Glomerular endothelial cell (primary cell): ENCODE measurements at places on chromosomes 5 and 9. TPM values are rescaled to one million over a fixed set of nuclear protein-coding genes. Genes with fewer than 3 reads are reported as not detected.

- no peak for DNase-seq
These were observed 184.2 kb downstream of the FSTL4 start for GRCh38 chr5:133428072-133428660.

GRCh38 chr9:81776834-81777233, 87.5 kb upstream of the TLE1 start:
- DNase-seq, result no peak

GRCh38 chr5:74499256-74500050, 141.1 kb downstream of the ENC1 start:
- DNase-seq, result no peak

GRCh38 chr5:11182441-11183080, 421.5 kb upstream of the DAP start:
- DNase-seq, result no peak

DNA sequence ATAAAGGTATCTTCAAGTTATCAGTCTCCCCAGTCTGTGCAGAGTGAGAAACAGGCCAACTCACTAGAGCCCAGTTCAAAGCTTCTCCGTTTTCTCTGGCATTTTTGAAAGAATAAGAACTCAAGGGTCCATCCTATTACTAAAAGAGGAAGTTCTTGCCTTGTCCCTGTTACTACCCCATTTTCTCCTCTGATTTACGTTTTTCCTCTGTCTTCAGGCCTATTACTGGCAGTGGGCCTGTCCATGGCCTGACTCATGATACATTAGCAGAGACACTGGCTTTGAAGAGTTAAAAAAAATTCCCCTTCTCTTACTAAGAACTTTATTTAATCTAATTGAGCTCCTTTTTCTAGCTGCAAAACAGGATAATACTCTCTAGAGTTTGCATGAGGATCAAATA, 624.0 kb upstream of the KLF4 start:
- DNase-seq, result no peak

DNA sequence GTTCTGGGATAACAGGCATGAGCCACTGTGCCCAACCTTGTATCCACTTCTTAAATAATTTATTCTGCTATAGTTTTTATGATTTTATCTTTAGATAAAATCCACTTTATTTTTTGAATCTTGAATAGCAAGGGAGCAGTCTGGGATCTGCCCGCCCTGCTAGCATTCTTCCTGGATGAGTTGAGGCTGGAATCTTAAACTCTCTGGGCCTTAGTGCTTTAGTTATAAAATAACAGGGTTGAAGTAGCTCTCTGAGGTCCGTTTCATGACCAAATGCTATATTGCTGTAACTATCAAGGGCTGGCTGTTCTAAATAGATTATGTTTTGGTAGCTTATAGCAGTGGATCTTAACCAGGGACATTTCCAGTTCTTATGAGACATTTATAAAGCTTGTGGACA, 20.8 kb downstream of the ACER2 start:
- DNase-seq, result no peak

- no peak for DNase-seq
These were observed 6.4 kb downstream of the CEMIP2 start for GRCh38 chr9:71761938-71762353.

DNA sequence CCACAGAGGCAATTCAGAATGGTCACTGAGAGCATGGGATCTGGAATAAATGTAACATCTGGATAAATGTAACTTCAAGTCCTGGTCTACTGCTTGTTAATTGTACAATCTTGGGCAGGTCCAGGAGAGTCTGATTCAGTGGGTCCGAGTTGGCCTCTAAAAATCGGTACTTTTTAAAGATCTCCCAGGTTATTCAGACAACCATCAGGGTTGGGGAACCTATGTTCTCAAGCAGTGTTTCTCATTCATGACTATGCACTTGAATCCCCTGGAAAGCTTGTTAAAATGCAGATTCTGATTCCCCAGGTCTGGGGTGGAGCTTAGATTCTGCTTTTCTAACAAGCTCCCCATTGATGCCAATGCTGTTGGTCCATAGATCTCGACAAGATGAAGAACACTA, 14.8 kb downstream of the ANXA1 start:
- no peak for DNase-seq

DNA sequence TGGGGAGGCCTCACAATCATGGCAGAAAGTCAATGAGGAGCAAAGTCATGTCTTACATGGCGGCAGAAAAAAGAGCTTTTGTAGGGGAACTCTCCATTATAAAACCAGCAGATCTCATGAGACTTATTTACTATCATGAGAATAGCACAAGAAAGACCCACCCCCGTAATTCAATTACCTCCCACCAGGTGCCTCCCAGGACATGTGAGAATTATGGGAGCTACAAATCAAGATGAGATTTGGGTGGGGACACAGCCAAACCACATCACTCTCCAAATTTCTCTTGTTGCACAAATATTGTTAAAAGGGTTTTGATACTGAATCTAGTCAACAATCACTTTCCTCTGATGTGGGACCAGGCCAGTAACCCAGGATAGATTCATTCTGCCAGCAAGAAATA, 1176.1 kb downstream of the CDH9 start:
- DNase-seq, result no peak

DNA sequence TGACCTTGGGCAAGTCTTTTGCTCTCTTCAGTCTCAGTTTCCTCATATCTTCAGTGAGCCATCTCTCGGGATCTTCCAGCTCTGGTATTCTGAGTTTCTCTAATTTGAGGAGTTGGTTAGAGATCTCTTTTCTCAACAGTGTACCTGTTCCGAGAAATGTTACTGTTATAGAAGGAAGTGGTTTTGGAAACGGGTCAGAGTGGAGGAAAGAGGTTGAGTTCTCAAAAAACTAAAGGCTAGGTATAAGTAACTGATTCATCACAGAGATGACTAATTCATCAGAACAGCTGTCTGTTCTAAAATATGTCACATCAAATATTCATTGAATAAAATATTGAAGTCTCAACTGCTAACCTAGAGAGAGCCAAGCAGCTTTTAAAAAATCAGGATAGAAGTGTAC, 106.6 kb downstream of the PALM2AKAP2 start:
- DNase-seq, result no peak

DNA sequence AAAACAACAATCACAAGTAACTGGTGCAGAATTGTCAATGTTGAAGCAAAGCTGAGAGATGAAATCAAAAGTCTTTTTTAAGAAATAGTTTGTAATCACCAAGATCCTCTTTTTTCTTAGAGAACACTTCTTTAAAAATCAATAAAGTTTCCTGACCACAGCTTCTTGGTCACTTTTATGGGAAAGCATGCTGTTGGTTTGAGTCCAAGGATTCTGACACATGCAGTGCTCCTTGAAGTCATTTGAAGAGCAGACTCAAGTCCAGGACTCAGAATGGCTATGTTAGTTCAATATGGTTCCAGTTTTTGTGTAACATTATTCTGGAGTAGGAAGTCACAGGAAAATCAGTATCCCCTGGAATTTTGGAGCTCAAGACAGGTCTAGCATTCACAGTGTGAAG, 480.6 kb downstream of the NR2F1-AS1 start:
- DNase-seq, result no peak

DNA sequence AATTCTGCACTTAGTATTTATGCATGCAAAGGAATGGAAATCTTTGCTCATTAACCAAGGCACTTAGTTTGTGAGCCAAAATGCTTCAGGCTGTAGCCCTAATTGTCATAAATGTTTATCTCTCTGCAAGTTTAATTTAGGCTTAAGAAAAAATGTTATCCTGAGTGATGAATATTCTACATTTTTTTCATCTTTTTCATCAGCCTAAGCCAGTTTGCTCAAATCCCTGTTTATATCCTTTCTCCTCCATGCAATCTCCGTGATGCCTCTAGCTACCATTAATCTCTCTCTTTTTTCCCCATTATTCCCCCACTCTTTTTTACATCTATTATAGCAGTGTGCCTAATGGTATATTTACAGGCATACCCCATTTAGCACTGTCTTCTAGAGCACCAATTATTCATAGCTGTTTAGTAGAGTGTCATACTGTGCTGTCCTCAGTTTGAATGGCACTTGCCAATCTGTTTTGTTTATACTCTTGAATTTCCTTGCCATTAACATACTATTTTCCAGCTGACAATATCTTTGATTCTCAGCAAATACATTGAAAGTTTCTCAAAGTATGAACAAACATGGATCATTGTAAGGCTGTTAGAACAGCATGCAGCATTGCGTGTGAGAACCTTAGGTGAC, 1457.0 kb downstream of the MAT2B start:
- no peak for DNase-seq

DNA sequence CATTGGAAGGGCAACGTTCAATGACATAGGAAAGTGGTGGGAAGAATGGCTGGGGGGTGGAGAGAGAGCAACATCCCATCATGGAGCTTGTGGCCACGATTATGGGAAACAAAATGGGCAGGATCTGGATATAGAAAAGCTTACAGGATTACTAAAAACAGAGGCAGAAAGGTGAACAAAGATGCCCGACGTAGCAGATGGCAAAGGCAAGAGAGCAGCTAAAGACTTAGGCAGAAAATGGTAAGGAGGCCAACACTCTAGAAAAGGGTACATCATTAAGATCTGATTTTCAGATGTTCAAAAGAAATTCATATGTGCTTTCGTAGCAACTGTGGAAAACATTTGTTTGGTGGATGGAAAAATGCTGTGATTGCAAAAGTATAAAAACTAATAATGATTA, 102.5 kb downstream of the OTULIN start:
- no peak for DNase-seq

DNA sequence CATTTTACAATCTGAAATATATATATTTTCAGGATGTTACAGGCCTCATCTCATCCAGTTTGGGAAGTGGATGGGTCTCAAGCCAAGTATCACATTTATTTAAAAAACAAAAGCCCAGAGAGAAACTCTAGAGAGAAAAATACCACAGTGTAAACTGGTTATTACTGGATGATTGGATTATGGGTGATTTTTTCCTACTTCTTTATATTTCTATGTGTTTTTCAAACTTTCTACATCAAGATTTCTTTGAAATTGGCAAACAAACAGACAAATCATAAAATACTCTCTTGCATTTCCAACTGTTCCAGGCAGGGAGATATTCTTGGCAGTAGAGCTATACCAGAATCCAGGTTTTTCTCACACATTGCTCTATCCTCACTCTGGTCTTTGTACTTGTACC, 116.0 kb upstream of the SMIM23 start:
- no peak for DNase-seq

- no peak for DNase-seq
These were observed 30.4 kb downstream of the PRDM6 start for GRCh38 chr5:123119334-123119986.

- DNase-seq, result no peak
These were observed 33.6 kb upstream of the HSD17B4 start for GRCh38 chr5:119418606-119419100.

- no peak for DNase-seq
These were observed 215.8 kb downstream of the FRMD3 start for GRCh38 chr9:83322438-83322837.

DNA sequence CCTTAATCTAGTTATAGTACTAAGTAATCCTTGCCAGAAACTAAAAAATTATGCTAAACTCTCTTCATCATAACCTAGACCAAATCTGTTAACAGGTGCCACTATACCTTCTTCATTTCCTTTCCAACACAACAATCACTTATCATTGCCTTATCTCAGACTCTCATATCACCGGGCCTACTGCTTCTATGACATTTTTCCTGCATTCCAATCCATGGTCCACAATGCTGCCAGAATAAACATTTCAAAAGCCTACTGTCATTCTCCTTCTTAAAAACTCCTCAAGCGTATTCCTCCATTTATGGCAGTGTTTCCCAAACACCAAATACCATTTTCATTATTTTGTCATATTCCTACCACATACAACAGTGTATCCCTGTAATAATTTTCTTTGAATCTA, 6.5 kb downstream of the PPP6C start:
- no peak for DNase-seq

DNA sequence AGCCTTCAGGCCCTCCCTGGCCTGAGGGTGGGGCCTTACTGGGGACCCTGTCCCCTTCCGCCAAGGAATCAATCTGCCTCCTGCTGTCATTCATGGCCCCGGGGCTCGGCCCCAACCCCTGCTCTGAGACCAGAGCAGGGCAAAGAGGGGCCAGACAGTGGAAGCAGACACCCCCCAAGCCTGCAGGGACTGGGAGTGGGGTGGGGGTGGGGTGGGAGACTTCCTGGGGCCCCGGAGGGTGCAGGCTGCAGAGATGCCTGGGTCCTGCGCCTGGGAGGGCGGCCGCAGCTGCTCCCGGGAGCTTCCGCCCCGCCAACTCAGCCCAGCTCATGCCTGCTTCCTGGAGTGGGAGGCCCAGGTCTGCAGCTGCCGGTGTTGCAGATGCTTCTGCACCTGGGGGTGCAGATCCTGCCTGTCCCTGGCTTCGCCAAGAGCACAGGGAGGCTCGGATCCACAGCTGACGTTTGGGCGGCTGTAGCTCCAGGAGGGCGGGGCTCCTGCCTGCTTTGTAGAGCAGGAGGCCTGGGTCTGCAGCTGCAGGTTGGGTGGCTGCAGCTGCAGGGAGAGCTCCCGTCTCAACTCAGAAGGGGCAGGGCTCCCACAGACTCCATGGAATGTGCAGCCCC, 6.2 kb downstream of the KIF4B start:
- no peak for DNase-seq

DNA sequence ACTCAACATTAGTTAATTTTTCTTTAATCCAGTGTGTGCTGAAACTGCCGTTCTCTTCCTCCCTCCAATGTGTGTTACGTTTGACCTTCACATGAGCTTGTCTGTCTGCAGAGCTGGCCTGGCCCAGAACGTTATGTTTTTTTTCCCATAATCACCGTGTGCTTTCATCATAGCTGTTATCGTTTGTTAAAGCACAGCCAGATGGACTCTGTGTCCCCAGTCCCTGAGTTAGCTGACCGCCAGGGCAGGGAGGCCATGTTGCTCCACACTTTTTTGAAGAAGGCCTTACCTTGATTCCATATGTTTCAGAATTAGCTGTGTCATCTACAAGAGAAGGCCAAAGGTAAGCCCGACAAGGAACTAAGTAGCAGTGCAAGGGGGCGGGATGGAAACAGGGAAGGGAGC, 55.7 kb downstream of the HSD17B3 start:
- no peak for DNase-seq

- no peak for DNase-seq
These were observed 2.2 kb downstream of the LHX3 start for GRCh38 chr9:136202454-136203407.

GRCh38 chr5:122586351-122586750, 188.5 kb upstream of the SNX2 start:
- DNase-seq, result no peak

Gene INSL6
- not detected in 2 replicates for total RNA-seq

Gene SPINK1
- not detected in 2 replicates for total RNA-seq

Gene RNF183
- not detected in 2 replicates for total RNA-seq

Gene TMC1
- 0.23 and 0.82 TPM in 2 replicates for total RNA-seq

Gene HCN1
- total RNA-seq, result not detected in 2 replicates

Gene NMUR2
- 0.87 TPM in 1 of 2 replicates, not detected in the other for total RNA-seq
